ENCODE measurements at places on chromosomes 7 and 10.

DNA sequence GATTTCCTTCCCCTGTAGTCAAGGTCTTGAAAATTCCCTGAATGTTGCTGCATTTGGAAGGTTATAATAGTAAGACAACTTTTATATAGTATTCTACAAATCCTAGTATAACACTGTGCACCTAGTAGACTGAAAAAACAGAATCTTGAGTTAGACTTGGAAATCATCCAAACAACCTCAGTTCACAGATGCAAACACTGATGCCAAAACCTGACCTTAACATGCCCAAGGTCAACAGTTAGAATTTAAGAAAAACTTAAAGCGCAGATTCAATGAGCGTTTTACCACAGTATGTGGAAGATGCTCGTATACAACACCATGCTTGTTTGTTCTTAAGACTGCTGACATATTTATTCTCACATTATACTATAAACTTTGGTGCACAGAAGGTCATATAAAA, 3.0 kb downstream of the PIP4K2A start:
- H3K36me3 ChIP-seq, result no peaks in the 10 kb centered on the region
- H3K4me3 ChIP-seq, result peak overlapping the region; percentile 25
- H3K27me3 ChIP-seq, result peaks cover 9% of the 10 kb centered on the region
- no peak overlapping the region for H3K27ac ChIP-seq

- peaks cover 34% of the 10 kb centered on the region for H3K4me1 ChIP-seq
- no peak overlapping the region for H3K27ac ChIP-seq
- no peaks in the 10 kb centered on the region for H3K36me3 ChIP-seq
- H3K4me3 ChIP-seq, result no peak overlapping the region
Observed at GRCh38 chr7:25427721-25428120, 199.4 kb upstream of the NPVF start.

GRCh38 chr10:124301736-124302135, 117.0 kb downstream of the OAT start:
- no peak overlapping the region for H3K27ac ChIP-seq
- no peak for DNase-seq
- H3K4me3 ChIP-seq, result no peak overlapping the region
- no peaks in the 10 kb centered on the region for H3K4me1 ChIP-seq
- H3K36me3 ChIP-seq, result peaks cover 14% of the 10 kb centered on the region

DNA sequence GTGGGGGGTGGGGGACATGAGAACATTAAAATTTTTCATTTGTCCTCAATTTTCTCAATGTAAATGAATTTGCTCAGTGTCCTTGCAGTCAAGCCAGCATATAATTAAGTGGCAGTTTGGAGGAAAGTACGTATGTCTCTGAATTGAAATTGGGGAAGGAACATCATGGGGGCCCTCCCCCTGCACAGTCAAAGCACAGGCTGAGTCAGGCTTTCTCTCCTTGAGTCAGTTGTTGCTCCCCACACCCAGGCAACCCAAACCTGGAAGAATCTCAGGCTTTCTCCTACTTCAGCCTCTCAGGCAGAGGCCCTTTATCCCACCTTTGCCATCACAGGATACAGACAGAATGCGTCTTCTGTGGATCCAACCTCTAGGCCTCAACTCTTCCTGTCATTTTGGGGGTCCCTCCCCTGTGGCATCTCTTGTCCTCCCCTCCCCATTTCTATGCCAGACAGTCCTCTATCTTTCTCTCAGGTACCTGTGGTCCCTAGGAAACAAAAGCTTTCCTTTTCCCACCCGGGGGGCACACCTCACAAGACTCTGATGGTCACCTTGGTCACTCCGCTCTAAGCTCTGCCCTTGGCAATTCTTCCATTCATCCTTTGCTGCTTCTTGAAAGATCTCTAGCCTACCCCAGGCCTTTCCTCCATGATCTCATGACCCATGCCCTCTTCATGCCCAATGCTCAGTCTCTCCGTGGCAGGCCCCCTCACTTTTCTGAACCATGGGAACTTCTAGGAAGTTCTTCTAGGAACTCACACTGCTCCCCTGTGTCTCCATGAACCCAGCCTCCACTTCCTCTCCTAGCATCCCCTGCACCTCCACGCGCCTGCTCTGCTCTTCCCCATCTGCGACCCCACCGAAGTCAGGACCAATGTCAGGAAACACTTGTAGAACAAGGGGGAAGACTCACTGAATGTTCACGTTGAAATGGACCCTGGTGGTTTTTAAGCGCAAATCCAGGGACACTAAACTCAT, 40.4 kb downstream of the CREB3L2 start:
- no peaks in the 10 kb centered on the region for H3K27me3 ChIP-seq
- DNase-seq, result no peak
- peaks cover 28% of the 10 kb centered on the region for H3K36me3 ChIP-seq
- H3K4me3 ChIP-seq, result no peak overlapping the region

GRCh38 chr7:87567052-87567451, 33.6 kb downstream of the ABCB1 start:
- peaks cover 13% of the 10 kb centered on the region for H3K4me1 ChIP-seq
- no peak overlapping the region for H3K4me3 ChIP-seq
- no peaks in the 10 kb centered on the region for H3K27me3 ChIP-seq

DNA sequence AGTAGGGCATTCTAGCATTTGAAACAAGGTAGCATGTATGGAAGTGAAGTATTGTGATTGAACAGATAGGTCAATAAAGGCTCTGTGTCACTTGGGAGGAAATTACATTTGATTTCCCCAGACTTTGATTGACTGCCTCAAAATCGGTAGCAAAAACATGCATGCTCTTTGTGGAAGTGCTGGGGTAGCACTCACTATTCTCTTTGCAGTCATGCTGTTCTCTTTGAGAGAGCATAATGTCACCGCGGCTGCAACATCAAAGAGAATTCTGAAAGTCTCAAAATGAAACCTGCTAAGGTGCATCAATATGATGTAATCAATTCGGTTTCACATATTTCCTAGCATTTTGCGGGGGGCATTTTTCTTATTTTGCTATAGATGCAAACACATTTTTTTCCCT, 64.2 kb downstream of the ARMC3 start:
- H3K4me1 ChIP-seq, result peaks cover 33% of the 10 kb centered on the region
- DNase-seq, result no peak
- H3K4me3 ChIP-seq, result no peak overlapping the region
- H3K36me3 ChIP-seq, result no peaks in the 10 kb centered on the region
- no peaks in the 10 kb centered on the region for H3K27me3 ChIP-seq

DNA sequence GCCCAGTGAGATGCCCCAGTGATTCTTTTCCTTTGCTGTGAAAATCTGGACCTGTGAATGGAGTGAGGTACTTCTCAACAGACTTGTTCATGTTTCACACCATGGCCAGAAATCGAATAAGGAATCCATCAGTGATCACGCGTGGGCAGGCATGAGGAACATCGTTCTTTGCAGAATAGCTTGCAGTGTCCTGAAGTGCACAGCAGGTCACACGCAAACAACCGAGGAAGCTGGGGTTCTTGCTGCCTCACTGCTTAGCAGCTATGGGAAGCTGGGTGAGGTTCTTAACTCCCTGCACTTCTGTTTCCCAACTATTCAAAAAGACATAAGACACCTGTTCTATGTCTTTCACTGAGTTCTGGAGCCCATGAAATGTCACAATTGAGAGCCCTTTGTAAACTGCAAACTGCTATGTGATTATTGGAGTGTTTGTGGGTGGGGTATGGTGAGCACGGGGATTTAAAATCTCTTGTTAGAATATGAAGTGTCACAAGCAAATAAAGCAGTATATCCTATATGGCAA, 253.4 kb downstream of the KIAA1217 start:
- 0 out of 2 replicates have a peak overlapping the region, but pooled peaks have one; percentile 50 for H3K27ac ChIP-seq
- H3K4me3 ChIP-seq, result no peak overlapping the region
- H3K4me1 ChIP-seq, result peaks cover 35% of the 10 kb centered on the region
- DNase-seq, result no peak

GRCh38 chr7:30285536-30286284, 1.3 kb downstream of the ZNRF2 start:
- H3K27me3 ChIP-seq, result peaks cover 4% of the 10 kb centered on the region
- peak; percentile 36 for DNase-seq
- no peaks in the 10 kb centered on the region for H3K36me3 ChIP-seq
- peak overlapping the region; percentile 77 for H3K27ac ChIP-seq
- H3K4me1 ChIP-seq, result peaks cover 50% of the 10 kb centered on the region
- H3K4me3 ChIP-seq, result peak overlapping the region; percentile 96

GRCh38 chr7:126535176-126535575, 717.6 kb downstream of the GRM8 start:
- H3K36me3 ChIP-seq, result no peaks in the 10 kb centered on the region
- H3K27ac ChIP-seq, result no peak overlapping the region

DNA sequence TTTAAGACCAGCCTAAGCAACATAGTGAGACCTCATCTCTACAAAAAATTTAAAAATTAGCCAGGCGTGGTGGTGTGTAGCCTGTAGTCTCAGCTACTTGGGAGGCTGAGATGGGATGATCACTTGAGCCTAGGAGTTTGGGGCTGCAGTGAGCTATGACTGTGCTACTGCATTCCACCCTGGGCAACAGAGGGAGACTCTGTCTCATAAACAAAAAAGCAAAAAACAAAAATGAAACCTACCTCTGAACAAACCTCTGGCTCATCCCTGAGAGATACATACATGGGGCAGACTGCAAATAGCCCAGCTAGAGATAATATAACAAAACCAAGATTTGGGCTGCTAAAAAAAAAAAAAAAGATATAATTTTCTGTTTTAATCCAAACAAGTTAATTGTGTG, 19.5 kb downstream of the C10orf67 start:
- H3K27me3 ChIP-seq, result no peaks in the 10 kb centered on the region
- no peaks in the 10 kb centered on the region for H3K4me1 ChIP-seq
- H3K27ac ChIP-seq, result no peak overlapping the region
- no peak for DNase-seq
- no peaks in the 10 kb centered on the region for H3K36me3 ChIP-seq
- H3K4me3 ChIP-seq, result no peak overlapping the region

- no peaks in the 10 kb centered on the region for H3K36me3 ChIP-seq
- DNase-seq, result no peak
- no peaks in the 10 kb centered on the region for H3K27me3 ChIP-seq
Observed at GRCh38 chr10:98456686-98457482, 10.1 kb upstream of the HPS1 start.

- peaks cover 2% of the 10 kb centered on the region for H3K4me1 ChIP-seq
- H3K27ac ChIP-seq, result no peak overlapping the region
Observed at GRCh38 chr10:61547297-61547696, 94.1 kb upstream of the TMEM26 start.

DNA sequence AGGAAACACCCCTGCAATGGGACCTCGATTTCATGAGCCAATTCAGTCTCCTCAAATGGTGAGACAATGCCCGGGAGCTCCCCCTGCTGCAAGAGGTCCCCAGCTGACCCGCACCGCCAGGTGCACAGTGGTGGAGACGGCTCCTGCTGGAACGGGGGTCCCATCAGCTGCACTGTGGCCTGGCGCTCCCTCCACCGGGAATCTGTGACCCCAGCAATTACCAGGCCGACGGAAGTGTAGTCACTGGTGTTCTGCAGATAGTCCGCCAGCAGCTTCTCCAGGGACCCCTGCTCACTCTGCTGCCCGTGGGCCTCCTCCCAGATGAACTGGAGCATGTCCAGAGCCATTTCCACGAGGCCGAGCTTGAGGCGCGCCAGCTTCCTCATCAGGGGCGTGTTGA, 64.9 kb upstream of the NKX6-2 start:
- no peak overlapping the region for H3K4me3 ChIP-seq
- H3K27ac ChIP-seq, result no peak overlapping the region
- DNase-seq, result peak; percentile 39
- peaks cover 5% of the 10 kb centered on the region for H3K4me1 ChIP-seq
- H3K27me3 ChIP-seq, result no peaks in the 10 kb centered on the region
- H3K36me3 ChIP-seq, result peaks cover 5% of the 10 kb centered on the region

DNA sequence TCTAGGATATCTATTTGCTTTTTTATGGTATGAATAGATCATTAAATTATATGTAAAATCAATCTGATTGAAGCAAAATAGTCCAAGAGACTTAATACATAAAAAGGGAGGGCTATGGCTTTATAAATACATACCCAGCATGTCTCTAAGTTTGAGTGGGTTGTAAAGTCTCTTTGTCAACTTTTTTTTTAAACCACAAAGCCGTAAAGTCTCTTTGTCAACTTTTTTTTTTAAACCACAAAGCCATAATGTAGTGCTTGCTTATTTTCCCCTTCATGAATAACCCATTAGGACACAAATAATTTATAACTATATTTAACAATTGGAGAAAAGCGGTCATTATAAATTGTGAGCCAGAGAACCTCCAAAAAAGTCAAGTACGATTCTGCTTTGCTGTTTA, 5.7 kb downstream of the HECTD2 start:
- H3K27ac ChIP-seq, result no peak overlapping the region
- DNase-seq, result no peak

GRCh38 chr7:136874393-136875032, 6.1 kb downstream of the CHRM2 start:
- peaks cover 54% of the 10 kb centered on the region for H3K4me1 ChIP-seq
- no peak overlapping the region for H3K27ac ChIP-seq
- H3K36me3 ChIP-seq, result no peaks in the 10 kb centered on the region

GRCh38 chr10:23376229-23376655, 31.6 kb upstream of the C10orf67 start:
- H3K4me1 ChIP-seq, result peaks cover 11% of the 10 kb centered on the region
- H3K27me3 ChIP-seq, result no peaks in the 10 kb centered on the region
- H3K4me3 ChIP-seq, result no peak overlapping the region
- no peak for DNase-seq

GRCh38 chr10:3792710-3793219, 7.8 kb upstream of the KLF6 start:
- peaks cover 10% of the 10 kb centered on the region for H3K36me3 ChIP-seq
- H3K4me1 ChIP-seq, result peaks cover 3% of the 10 kb centered on the region
- no peak overlapping the region for H3K4me3 ChIP-seq
- no peak for DNase-seq
- H3K27me3 ChIP-seq, result no peaks in the 10 kb centered on the region

DNA sequence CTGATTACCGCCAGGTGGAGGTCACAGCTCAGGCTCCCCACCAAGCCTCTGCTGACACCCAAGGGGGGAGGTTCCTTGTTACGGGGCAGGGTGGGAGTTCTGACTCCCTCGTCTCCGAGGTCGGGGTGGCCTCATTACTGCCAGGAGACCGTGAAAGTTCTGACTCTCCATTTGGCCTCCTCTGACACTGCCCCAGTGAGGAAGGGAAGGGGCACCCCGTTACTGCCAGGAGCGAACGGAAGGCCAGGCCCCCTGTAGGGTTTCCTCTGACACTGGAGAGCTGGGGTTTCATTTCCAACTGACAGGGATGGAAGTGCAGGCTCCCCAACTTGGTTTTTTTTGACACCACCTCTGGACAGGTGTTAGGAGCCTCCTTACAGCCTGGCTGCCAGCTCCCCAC, 138.1 kb upstream of the EEPD1 start:
- DNase-seq, result no peak
- no peaks in the 10 kb centered on the region for H3K36me3 ChIP-seq
- peaks cover 12% of the 10 kb centered on the region for H3K4me1 ChIP-seq
- no peak overlapping the region for H3K4me3 ChIP-seq
- H3K27ac ChIP-seq, result no peak overlapping the region
- no peaks in the 10 kb centered on the region for H3K27me3 ChIP-seq

DNA sequence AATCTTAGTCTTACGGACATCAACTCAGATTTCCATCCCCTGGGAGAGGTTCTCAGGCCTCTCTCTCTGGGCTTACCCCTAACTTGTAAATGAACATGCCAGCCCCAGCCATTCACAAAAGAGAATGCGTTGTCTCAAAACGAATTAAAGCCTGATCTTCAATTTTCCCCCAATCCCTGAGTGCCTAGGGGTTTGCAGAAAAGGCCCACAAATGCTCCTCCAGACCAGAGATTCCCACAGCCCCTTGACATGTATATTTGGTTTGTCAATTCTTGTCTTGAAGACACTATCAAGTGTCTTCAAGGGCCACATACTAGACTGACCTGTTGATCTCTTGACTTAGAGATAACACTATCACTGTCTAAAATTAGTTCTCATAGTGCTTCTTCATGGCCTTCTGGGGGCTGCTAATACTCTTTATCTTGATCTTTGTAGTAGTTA, 11.9 kb upstream of the HOXA13 start:
- peaks cover 32% of the 10 kb centered on the region for H3K4me1 ChIP-seq
- DNase-seq, result no peak
- no peak overlapping the region for H3K27ac ChIP-seq
- no peak overlapping the region for H3K4me3 ChIP-seq

- no peaks in the 10 kb centered on the region for H3K4me1 ChIP-seq
- H3K27me3 ChIP-seq, result no peaks in the 10 kb centered on the region
- H3K27ac ChIP-seq, result no peak overlapping the region
- no peak for DNase-seq
Observed at GRCh38 chr7:71871446-71871845, 540.7 kb downstream of the CALN1 start.
